Activated gamma-delta T cell treated with Interleukin-2 at 50 U/mL for 16 hours (primary cell): ENCODE measurements at places on chromosomes 12 and 14.
A peak's percentile ranks its signal among the peaks of the same experiment; 100 is the strongest.

GRCh38 chr12:58249610-58250009, 308.2 kb downstream of the ATP23 start:
- DNase-seq: no peak

GRCh38 chr14:23302290-23303225, at the start of gene PPP1R3E:
Gene PPP1R3E, minus strand, starts transcription at chr14:23302859. Its CDS starts 283 bp downstream, at chr14:23302576.
- DNase-seq: peak; percentile 84

DNA sequence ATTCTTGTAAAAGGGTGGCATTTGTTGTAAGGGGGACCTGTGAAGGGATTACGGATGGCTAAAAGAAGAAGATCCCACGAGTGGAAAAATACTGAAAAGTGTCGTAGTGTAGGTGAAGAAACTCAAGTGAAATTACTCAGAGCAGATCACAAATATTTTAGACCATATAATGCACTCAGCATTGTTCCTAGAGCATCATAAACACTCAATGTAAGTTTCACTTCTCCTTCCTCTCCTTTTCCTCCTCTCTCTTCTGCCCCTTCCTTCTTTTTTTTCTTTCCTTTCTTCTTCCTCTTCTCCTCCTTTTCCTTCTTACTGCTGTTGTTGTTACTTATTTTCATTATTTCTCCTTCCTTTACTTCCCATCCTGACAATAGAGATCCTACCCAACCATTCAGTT, 445.6 kb downstream of the ADAMTS20 start:
- no peak for DNase-seq

DNA sequence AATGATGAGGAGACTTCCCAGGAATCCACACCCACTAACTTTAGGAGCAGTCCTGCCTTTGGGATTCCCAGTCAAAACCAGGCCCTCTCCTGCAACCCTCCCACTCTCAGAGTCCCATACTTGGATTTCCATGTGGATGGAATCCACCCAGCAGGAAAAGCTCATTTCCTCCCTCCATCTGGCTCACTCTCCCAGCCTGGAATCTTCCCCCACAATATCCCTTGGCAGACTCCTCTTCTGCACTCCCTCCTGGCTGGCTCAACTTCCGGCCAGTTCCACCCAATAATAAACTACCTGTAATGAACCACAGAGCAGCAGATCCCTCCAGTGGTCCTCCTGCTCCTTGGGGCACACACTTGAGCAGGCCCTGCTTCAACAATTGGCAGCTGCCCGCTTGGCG, 102.8 kb upstream of the EGLN3 start:
- no peak for DNase-seq
